ENCODE measurements at places on chromosomes 6 and 20.

GRCh38 chr20:48329031-48329615 lies 498.7 kb downstream of the PREX1 start:
- no peak for DNase-seq

DNA sequence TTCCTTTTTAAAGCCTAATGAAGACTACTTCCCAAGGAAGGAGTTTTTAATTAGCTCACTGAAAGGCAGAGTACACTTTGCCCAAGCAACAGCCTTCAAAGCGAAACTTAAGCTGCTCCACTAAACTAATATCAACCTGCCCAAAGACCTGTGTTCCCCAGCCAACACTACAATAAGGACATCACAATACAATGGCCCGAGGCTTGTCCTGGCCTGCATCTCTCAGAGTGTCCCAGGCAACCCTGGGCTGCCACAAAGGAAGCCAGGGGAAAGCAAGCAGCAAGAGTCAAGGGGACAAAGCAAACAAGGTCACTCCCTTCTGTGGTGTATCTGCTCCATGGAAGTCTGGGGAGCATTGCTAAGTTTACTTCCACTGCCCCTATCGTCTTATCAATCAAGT lies 52.3 kb downstream of the PIGU start:
- no peak for DNase-seq

GRCh38 chr6:159572439-159573110 lies 120.5 kb downstream of the SOD2 start:
- DNase-seq, result no peak

DNA sequence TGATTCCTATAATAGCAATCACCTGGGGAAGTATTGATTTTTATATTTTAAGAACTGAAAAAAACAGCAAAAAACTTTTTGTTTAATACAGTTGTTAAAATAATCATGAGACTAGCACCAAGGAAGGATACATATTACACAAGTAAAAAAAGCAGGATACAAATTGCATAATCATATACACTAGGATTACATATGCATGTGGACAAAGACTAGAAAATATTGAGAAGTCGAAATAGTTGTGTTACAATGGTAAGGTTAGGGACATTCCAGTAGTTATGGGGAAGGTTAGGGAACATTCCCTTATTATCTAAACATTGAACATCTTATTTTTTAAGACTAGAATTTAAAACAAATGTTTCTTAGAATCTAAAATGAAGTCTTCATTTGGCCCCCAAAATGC lies 9.5 kb downstream of the NUS1 start:
- DNase-seq, result no peak

- DNase-seq, result no peak
Measured at GRCh38 chr6:26158076-26158580, 70.9 kb downstream of the HFE start.

GRCh38 chr6:44115866-44116265 lies 11.4 kb downstream of the MRPL14 start:
- no peak for DNase-seq

GRCh38 chr6:110042670-110043296 lies 64.7 kb downstream of the GPR6 start:
- no peak for DNase-seq

DNA sequence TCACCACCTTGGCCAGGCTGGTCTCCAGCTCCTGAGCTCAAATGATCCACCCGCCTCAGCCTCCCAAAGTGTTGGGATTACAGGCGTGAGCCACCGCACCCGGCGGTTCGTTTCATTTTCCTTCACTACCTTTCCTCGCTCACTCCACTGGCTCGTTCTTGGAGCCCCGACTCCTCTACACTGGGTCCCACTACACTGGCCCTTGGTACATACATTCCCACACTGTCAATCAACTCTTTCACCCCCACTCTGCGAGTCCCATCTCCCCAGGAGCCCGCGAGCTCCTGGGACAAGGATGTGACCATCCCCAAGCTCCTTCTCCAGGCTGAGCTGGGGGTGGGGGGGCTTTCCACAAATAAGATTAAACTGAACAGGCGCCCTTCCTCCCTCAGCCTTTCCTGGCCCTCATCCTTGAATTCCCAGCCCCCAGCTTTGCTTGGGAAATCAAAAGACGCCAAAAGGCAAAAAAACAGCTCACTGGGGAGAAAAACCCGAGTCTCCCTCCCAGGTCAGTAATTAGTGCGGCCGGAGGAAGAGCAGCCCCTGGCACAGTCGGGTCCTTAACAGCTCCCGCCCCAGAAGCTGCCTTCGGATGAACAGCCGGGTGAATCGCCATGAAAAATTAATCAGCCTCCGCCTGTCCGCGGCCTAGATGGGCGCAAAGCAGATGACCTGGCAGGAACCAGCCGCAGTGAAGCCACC lies 42.8 kb upstream of the LY86 start:
- DNase-seq, result no peak

DNA sequence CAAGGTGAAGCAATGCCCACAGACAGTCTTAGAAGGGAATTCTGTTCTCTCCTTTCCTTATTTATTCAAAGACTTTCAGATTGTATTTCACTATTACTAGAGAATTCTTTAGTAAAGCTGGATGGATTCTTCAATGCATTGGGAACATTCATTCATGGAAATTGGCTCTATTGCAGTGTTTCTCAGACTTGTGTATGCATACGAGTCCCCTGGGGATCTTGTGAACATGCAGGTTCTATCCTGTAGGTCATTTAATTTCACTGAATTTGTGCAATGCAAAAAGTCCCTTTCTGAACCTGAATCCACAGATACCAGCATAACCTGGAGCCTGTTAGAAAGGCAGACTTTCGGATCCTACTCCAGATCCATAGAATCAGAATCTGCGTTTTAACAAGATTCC lies 160.9 kb upstream of the AHI1 start:
- DNase-seq, result no peak

DNA sequence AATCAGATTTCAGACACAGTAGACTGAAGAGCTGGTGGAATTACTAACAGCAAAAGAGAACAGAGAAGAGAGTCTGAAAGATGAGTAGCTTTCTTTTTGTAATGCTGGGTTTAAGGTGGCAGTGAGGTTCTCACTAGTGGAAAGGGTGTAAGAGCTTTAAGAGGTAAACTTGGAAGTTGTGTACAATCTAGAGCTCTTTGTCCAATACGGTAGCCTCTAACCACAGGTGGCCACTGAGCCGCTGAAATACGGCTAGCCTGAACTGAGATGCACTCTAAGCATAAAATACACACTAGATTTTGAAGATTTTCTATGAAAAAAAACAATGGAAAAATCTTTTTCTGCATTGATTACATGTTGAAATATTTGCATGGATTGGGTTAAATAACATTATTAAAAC lies 4.0 kb downstream of the ELOVL2 start:
- no peak for DNase-seq

DNA sequence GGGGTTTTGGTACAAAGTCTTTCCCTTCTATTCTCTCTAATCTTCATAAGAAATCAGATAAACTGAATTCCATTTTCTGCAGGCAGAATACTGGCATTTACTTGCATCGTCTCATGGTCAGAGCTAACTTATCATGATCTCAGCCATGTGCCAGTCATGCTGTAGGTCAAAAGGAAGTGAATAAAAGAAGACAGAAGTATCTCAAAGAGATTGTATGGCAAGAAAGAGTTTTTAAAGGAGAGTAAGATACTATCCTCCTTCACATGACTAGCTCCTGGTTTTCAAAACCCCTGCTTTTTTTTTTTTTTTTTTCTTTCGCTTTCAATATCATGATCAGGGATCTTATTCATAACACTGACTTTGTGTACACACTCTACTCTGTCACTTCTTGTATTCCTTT lies 398.3 kb downstream of the C6orf118 start:
- no peak for DNase-seq

DNA sequence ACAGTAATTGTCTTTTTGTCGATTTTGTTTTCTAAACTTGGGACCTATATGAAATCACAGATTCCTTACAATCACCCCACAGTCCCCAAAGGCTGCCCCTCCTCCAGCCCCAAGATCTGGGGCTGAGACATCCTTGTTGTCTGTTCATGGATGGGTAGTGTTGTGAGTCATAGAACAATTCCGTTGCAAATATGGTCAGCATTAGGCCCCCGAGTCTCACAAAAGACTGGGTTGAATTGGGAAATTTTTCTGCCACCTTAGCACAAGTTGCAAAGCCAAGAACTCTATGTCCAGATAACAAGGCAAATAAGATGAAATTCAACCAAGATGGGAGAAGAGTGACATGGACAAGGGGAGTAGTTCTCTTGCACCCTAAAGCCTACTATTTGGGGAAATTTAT lies 10.5 kb upstream of the TAB2 start:
- no peak for DNase-seq

DNA sequence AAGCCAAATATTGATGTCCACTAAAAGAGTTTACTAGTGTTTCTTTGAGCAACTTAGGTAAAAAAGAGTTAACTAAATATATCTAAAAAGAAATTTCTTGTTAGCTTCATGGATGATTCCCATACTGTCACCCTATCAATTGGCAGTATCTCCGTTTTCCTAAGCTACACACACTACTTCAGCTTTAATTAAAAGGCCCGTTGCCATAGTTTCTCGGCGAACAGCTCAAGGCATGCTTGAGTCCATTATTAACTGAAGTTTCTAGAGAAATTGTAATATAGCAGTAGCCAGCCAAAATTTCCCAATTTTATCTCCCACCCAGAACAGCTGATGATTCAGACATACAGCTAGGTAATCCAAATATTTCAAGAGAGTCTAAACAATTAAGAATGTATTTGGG lies 20.0 kb upstream of the BEND6 start:
- DNase-seq, result no peak

DNA sequence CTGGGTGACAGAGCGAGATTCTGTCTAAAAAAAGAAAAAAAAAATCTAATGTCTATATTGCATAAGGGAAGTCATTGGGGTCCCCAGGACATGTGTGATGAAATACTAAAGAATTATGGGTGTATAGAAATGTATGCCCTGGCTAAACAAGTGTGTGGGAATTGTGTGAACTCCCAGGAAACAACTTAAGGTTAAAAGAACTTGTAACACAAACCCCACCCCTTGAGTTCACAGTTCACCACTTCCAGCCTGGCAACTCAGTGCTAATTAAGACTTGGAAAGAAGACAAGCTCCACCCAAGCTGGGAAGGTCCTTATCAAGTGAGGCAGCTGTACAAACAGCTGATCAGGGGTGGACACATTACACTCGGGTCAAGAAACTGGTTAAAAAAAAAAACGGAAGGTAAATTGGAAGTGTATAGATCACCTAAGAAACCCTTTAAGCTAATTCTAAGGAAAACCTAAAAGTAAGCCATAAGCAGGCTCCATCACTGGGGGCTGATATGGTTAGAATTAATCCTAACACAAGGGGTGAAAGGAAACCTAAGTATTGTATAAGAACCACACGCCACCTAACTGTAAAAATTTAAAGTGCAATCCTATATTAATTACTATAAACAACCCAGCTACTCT lies 25.2 kb downstream of the HLA-A start:
- no peak for DNase-seq

GRCh38 chr6:139240161-139241010 lies 51.4 kb downstream of the TXLNB start:
- peak; percentile 52 for DNase-seq

- DNase-seq, result no peak
Measured at GRCh38 chr6:15921243-15921642, 207.6 kb upstream of the MYLIP start.

- DNase-seq, result no peak
Measured at GRCh38 chr6:2951728-2952127, 19.6 kb downstream of the SERPINB6 start.

GRCh38 chr6:111090766-111091165 lies 3.5 kb downstream of the SLC16A10 start:
- DNase-seq, result no peak

DNA sequence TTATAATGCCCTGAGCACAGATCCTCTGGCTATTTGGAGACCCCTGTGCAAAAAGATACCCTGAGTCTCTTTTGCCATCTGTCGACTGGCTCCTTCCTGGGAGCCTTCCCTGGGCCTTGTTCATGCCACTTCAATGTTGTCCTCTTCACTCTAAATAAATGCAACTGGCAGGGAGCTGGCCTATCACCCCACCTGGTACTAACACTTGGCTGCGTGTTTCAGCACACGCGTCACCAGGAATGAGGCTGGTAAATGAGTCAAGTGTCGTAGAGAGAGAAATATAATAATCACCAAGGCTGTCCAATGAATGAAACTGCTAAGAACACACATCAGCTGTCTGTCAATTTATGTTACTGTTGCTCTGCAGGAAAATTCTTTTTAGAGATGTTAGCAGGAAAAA lies 374.6 kb upstream of the JARID2 start:
- no peak for DNase-seq

DNA sequence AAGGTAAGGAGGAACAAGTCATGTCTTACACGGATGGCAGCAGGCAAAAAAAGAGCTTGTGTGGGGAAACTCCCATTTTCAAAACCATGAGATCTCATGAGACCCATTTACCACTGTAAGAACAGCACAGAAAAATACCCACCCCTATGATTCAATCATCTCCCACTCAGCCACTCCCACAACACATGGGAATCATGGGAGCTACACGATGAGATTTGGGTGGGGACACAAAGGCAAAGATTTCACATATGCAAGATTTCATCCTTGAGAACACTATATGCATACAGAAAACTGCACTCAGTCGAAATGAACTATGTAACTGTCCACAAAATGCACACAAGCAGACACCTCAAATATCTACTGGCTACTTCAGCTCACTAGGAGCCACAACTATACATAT lies 480.6 kb upstream of the BTBD3 start:
- DNase-seq, result no peak

DNA sequence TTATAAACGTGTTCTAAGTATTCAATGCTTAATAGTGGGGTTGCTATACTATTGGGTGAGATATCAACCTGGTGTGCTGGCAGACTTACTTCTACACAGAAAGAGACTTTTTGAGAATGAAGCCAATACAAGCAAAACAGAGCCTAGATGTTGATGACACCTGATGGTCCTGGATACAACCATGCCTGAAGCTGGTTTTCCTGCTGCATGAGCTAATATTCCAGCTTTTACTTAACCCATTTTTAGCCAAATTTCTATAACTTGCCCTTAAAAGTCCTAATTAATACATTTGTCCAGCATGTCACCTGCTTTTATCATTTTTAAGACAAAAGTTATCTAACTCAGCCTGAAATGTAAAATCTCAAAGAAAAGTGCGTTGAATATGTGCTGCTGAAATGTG lies 86.2 kb downstream of the PFDN4 start:
- DNase-seq, result no peak

DNA sequence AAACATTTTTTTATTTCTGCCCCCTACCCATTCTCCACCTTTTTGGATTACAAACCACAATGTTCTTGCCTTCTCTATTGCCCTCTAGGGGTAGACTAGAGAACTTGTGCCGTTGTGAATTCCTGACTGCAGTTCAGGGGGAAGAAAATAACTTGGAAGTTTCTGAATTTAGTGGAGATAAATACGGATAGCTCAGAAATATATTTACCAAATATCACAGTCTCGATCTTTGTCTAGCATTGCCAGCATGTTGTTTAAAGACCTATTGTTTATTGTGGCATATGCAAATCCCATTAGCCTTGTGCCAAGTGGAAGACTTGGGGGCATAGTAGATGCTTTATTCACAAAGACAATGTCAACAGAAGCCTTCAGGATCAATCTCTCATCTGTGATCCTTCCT lies 154.1 kb upstream of the MMS22L start:
- DNase-seq, result no peak

DNA sequence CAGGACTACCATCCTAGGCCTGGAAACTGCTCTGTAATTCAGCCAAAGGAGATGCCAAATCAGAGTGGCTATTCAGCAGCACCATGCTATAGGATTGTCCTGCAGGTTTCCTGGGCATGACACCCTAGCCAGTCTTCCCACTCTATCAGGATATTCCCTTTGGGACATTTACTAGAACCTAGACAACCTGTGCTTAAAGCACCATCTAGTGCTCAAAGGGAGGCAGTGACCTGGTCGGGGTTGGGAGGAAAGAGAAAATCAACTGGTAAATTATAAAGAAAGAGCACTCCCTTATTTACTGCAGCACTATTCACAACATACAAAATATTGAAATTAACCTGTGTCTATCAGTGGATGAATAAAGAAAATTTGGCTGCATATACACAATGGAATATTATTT lies 67.2 kb upstream of the SMLR1 start:
- no peak for DNase-seq
